ENCODE measurements at places on chromosomes 6 and 20.

GRCh38 chr20:35908007-35908406 lies 46.3 kb downstream of the SCAND1 start:
- DNase-seq, result no peak

GRCh38 chr6:156396068-156396771 lies 381.0 kb upstream of the ARID1B start:
- no peak for DNase-seq

GRCh38 chr6:108541843-108542759 lies 18.6 kb upstream of the FOXO3 start:
- DNase-seq, result no peak

DNA sequence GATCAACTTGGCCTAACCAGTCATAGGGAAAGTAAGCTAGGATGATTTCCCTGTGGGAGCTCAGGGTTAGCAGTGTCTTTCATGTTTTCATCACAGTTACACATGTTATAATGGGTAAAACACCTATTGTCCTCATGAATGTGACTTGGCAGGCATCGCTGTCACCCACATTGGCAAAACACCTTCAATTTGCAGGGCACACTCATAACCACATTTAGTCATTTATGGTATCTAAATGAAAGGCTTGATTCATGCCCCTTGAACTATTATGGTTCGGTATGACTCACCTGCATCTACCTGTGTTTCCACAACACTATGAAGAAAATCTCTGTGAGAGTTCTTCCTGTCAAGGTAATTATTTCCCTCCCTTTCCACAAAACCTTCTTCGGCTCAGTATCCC lies 49.2 kb downstream of the FRK start:
- no peak for DNase-seq

DNA sequence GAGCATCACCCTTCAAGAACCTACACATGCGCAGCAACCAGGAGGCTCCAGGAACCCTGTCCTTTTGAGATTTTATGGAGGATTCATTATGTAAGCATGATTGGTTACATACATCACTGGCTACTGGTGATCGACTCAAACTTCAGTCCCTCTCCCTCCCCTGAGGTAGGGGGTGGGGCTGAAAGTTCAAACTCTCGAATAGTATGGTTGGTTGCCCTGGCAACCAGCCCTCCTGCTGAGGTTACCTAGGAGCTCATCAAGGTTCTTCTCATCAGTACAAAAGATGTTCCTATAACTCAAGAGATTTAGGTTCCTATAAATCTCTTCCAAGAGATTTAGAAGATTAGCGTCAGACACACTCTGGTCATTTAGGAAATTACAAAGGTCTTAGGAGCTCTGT lies 21.9 kb upstream of the ZSCAN9 start:
- no peak for DNase-seq

- no peak for DNase-seq
Observed at GRCh38 chr6:109051301-109052017, 43.2 kb downstream of the SESN1 start.

DNA sequence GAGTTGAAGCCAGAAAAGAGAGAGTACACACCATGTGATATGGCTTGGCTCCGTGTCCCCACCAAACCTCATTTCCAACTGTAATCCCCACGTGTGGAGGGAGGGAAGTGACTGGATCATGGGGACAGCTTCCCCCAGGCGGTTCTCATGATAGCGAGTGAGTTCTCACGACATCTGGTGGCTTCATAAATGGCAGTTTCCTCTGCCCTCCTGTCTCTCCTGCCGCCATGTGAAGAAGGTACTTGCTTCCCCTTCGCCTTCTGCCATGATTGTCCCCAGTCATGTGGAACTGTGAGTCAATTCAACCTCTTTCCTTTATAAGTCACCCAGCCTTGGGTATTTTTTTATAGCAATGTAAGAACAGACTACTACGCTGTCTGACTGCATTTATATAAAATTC lies 40.3 kb downstream of the TAF4 start:
- DNase-seq, result no peak

- DNase-seq, result no peak
Observed at GRCh38 chr6:105966481-105966880, 119.7 kb upstream of the PRDM1 start.

GRCh38 chr6:136646377-136646776 lies 96.2 kb upstream of the MAP7 start:
- no peak for DNase-seq

DNA sequence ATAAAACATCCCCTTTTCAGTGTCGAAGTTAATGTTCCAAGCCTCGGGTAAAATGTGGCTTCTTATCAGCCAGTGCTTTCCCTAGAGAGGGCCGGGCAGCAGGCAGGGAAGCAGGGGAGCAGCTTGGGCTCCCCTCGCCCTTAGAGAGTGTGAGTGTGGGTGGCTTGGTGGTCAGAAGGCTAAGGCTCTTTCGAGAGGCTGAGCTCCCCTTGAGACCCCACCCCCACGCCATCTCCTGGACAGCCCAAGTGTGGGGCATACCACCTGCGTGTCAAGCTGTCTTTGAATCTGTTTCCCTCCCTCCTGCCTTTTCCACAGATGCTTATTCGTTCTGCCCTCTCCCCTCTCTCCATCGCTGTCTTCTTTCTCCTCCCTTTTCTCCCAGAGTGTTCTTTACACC lies 95.1 kb upstream of the FOXP4 start:
- no peak for DNase-seq

DNA sequence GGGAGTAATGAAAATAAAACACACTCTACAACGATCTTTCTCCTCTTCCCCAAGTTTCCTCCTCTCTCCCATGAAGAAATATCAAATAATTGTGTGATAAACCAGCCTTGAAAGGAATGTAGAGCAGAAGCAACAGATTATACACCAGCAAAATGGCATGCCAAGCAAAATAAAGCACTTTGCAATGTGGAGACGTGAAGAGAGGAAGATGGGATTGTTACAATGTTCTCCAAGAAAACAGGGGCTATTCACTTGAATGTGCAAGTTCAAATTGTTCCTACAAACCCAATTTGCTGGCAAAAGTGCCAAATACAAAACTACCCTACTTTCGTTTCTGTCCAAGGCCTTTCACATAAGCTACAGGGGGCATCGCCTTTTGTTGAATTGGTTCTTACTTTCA lies 185.1 kb downstream of the PDE7B start:
- DNase-seq, result no peak

DNA sequence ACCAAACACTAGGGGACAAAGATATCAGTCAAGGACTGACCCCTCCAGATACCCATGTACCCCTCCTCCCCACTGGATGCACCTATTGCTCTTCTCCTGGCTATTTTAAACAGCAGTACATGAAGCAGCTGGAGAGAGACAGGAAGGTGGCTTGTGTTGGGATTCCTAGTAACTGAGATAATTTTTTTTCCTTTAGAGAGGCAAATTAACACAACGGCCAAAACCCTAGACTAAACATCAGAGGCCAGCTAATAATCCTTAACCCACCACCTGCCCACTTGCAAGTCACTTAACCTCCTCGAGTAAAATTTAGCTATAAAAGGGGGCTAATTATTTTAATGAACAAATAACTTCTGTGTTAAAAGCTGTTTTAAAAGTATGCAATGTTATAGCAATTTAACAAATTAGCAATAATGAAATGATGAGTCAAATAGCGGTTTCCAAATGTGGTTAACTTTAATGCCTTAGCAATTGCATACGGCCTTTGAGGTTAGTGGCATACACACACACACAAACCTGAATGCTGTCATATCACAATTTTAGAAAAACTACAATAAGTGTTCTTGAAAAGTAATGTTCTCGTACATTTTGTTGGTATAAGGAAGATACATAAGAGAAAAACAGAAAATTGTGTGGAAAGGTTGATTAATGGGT lies 151.7 kb downstream of the FRK start:
- DNase-seq, result no peak

DNA sequence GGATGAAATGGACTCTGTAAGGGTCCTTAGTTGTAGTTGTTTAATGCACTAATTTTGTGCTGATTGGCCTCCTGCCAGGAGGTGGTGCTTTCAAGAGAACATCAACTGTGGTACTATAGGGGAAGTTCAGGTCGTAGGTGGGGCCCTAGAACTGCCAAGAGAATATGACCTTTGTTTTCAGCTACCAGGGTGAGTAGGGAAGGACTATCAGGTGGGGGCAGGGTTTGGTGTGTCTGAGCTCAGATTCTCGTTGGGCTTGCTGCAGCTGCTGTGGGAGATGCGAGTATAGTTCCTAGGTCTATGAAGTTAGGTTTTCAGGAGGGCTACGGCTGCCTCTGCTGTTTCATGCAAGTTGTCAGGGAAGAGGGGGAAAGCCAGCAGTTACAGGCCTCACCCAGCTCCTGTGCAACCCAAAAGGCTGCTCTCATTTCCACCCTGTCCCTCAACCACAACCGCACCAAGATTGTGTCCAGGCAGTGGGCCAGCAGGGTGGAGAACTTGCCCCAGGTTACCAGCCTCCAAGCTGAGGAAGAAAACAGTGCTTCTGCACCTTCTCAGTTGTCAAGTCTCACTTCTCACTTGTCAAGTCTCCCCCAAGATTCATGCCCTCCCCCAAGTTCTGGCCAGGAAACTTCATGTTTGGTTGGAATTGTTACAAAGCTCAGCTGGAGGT lies 626.5 kb upstream of the MAP3K7 start:
- no peak for DNase-seq

GRCh38 chr20:40481337-40481736 lies 207.7 kb downstream of the MAFB start:
- no peak for DNase-seq

- DNase-seq, result no peak
Observed at GRCh38 chr6:150452428-150453243, 83.8 kb downstream of the IYD start.

DNA sequence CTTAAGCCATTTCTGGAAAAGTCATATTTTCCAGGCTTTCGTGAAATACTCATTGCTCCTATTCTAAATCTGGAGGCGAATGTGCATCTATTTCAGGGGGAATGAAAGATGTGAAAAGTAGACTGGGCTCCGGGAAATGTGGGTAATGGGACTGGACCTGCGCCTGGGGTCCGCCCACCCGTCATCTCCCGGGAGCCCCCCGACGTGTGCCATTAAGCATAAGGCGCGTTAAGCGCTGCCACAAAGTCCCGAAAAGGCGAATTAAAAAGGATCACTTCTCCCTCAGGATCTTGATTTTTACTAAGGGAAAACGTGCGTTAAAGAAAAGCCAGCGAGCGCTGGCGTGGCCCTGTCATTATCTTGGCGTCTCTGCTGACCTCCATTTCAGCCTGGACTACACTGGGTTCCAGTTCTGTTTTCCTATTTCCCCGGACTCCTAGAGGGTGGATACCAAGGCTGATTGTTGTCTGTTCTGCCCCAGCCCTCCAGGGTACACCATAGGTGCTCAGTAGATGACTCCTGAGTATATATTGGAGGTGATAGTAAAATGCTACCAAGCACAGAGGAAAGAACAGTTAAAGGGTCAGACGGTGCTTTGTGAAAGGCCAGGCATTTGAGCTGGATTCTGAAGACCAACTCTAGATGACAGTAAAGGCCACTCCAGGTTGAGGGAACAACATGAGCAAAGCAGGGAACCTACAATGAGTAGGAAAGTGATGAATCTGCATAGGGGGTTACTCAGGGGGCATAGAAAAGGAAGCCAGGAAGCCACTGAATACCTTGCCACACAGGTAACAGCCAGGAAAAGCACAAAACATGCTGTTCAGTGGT lies 89.2 kb upstream of the ARID1B start:
- no peak for DNase-seq

- peak; percentile 39 for DNase-seq
Observed at GRCh38 chr6:127737009-127737486, 160.1 kb downstream of the C6orf58 start.

GRCh38 chr6:158372574-158372973 lies 60.3 kb downstream of the TULP4 start:
- DNase-seq, result no peak

GRCh38 chr6:21726676-21727075 lies 133.1 kb downstream of the SOX4 start:
- DNase-seq, result no peak

GRCh38 chr20:38211200-38212097 lies 46.4 kb upstream of the TGM2 start:
- DNase-seq, result no peak

- DNase-seq, result no peak
Observed at GRCh38 chr6:106398621-106399020, 38.1 kb downstream of the CRYBG1 start.

DNA sequence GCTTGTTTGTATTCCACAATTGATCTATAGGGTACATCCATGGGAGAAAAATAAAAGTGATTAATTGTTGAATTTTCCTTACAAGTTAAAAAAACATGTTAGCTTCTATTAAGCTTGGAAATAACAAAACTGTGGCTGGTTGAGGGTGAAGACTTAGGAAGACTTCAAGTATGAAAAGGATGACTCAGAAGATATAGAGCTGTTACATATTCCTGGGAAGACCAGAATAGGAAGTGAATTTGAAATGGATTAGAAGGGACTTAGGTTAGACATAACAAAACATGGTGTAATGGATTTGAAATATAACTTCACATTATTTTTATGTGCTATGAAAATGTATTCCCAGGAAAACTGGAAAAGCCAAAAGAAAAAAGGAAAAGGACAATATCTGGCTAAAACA lies 732.2 kb downstream of the HDGFL1 start:
- no peak for DNase-seq

- no peak for DNase-seq
Observed at GRCh38 chr6:125316621-125317020, 14.9 kb upstream of the HDDC2 start.

DNA sequence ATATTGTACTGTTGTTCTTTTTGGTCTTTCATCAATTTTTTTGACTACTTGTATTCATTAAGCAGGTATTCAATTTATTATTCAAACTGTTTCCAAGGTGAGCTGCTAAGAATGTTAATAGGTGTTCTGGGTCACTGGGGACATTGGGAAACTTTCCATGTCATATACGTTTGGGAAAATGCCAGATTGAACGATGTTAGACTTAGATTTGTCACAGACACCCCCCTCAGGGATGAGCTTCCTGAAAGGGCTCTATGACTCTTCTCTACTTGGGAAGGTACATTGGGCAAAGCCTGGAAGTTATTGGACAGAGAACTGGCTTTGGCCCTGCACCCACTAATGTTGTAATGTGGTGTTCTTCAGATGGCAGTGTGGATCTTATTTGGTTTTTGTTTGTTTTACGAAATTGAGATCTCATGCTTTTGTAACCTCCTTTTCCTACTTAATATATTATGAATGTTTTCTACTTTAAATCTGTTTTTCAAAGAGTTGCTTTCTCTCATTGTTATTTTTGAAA lies 42.1 kb downstream of the PLCB4 start:
- DNase-seq, result no peak

GRCh38 chr6:96522465-96523009 lies 931 bp downstream of the UFL1 start:
- DNase-seq, result no peak

DNA sequence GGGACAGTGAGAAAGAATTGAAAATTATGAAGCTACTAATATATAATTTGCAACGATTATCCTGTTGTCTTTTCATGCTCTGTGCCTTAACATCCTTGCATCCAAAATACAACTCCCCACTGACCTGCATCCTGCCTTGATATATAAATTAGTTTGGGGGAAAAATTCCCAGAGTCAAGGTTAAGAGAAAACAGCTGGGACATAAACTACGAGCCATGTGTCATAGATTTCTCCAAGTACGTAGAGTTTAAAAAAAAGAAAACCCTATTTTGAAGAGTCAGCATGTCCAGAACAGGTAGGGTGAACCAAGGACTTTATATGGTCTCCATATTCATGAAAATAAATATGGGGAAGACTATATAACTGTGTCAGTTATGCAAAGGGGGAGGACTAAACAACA lies 123.8 kb upstream of the MARCKS start:
- no peak for DNase-seq

GRCh38 chr6:89350281-89350966 lies 2.1 kb downstream of the UBE2J1 start:
- no peak for DNase-seq

GRCh38 chr6:105174512-105174911 lies 5.3 kb downstream of the POPDC3 start:
- no peak for DNase-seq

GRCh38 chr6:101400326-101401135 lies 7.0 kb downstream of the GRIK2 start:
- no peak for DNase-seq

All from mesothelial cell of epicardium (in vitro differentiated cells).